ENCODE measurements at places on chromosomes 6 and 20.

DNA sequence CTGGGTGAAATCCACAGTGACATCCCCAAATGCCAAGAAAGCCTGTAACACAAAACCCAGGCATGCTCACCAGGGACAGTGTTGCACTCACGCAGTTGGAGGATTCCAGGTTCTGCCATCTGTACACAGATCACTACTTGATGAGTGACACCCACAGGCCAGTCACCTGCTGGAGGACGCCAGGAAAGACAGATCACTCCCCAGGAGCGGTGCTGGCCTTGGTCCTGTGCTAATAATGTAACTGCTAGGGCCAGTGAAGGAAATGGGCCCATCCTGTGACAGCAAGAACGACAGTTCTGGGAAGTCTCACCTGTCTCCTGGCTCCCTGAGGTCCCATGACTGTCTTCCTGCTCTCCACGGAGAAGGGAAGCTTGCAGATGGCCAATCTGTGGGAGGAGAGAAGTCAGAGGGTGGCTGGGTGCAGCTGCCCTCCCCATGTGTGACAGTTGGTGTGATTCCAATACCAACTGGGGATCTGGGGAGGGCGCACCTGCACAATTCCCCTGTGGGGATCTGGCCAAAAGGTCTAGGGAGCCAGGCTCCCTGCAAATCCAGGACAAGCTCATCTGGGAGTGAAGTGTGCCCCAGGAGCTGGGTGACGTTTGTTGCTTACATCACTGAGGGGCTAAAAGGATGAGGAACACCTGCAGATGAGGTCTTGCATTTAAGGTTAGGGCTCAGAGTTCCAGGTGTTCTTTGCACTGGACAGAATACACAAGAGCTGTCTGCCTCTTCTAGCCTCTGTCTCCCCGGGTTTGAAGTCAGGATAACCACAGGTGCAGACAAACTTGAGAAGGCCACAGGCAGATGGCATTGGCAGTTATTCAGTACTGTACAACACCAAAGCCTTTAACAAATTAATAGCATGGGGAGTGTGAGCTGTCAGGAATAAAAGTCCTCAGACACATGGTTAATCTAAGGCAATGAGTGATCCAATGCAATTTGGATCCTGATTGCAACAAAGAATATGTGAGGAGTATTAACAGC is 10.3 kb downstream of the ZNF337 start:
- DNase-seq: no peak

- no peak for DNase-seq
Observed at GRCh38 chr20:14093652-14094051, 98.3 kb downstream of the MACROD2 start.

DNA sequence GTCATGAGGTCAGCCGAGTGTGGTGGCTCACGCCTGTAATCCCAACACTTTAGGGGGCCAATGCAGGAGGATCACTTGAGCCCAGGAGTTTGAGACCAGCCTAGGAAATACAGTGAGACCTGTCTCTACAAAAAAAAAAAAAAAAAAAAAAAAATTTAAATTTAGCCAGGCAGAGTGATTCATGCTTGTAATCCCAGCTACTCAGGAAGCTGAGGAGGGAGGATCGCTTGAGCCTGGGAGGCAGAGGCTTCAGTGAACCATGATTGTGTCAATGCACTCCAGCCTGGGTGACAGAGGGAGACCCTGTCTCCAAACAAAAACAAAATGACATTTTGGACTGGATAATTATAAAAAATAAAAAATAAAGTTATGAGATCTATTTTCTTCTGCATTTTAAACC is 56.2 kb downstream of the ADGRF1 start:
- DNase-seq: no peak

DNA sequence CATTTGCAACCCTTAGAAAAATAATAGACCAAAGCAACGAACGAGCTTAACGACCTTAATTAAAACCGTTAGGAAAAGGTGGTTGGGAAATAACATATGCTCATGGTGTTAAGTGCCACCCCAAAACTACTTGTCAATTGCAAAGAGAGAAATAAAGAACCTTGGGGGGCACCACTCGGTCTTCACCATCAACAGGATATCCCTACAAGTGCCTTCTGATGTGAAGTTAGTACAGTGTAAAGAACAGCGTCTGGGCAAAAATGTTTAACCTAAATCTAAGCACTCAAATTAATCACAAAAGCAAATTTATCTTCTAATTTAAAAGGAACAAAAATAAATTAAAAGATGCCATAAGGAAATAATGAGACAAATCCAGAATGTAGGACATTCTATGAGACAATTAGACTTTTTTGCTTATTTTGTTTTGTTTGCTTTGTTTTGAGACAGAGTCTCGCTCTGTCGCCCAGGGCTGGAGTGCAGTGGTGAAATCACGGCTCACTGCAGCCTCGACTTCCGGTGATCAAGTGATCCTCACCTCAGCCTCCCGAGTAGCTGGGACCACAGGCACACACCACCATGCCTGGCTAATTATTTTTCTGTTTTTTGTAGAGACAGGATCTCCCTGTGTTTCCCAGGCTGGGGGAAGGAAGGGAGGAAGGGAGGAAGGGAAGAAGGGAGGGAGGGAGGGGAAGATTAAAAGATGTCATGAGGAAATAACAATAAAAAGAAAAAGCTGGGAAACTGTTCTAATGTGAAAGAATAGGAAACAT is 41.3 kb upstream of the BTN3A2 start:
- no peak for DNase-seq

- no peak for DNase-seq
Observed at GRCh38 chr20:52019313-52019712, 172.3 kb downstream of the ZFP64 start.

- no peak for DNase-seq
Observed at GRCh38 chr20:61285691-61286090, 33.6 kb downstream of the CDH4 start.

- DNase-seq: no peak
Observed at GRCh38 chr20:47506335-47506734, 4.6 kb downstream of the NCOA3 start.

DNA sequence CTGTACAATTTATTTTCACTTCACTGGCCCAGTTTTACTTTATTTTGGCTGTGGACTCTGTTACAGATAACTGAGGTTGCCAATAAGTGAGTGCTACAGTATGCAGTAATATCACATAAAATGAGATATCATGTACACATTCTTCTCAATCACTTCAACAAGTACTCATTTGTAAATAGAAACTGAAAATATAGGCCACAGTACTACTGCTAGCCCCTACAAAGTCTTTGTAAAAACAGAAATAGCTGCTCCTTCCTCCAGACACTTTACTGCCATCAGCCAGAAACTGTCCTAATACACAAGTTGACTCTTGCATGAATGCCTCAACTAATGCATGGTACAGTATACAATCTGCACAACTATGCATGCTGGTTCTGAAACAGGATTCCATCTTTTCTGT is 9.2 kb downstream of the DTNBP1 start:
- no peak for DNase-seq

DNA sequence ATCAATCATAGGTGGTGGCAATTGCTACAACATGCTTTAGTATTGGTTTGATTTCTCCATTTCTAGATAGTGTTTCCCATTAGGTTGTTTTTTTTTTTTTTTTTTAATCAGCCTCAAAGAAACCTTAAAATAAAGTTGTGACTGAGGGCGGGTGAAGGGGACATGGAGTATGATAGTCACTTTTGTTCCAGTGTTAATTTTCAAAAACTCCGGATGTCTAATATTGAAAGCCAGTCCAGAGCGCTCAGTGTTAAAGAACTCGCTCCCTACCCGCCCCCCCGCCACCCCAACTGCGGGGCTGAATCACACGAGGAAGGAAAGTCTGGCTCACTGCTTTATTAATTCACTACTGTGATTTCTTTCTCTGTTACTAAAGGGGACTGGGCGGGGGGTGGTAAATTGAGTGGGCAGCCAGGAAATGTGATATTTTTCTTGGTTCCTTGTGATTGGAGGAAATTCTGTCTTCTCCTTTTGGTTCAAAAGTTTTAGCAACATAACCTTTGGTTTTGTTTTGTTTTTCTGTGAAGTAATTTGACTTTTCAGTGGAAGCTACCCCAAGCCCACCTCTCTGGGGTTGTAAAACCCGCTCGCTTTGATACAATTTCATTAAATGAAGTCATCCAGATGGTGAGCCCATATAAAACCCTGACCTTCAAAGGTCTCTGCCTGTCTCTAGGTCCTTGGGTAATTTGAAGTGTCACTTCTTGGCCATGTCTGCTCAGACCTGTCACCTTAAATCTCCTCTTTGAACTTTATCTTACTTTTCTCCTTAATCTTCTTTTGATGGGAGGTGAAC is 38.0 kb downstream of the TNFAIP3 start:
- DNase-seq: no peak

- DNase-seq: no peak
Observed at GRCh38 chr6:28587746-28588075, 62.0 kb downstream of the GPX5 start.

DNA sequence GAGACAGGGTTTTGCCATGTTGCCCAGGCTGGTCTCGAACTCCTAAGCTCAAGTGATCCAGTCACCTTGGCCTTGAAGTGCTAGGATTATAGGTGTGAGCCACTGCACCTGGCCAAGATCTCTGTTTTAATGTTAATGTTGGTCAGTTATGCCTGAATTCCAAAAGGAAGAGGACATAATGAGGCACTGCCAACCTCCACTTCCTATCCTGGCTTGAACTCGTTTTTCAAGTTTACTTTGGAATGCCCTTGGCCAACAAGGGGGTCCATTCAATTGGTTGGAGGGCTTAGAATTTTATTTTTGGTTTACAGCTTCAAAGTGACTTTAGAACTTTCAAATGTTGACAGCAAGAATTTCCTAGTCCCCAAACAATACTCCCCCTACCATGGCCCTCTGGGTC is 29.8 kb downstream of the DNAAF9 start:
- DNase-seq: no peak

GRCh38 chr6:43707269-43707668 is 19.7 kb upstream of the MRPS18A start:
- no peak for DNase-seq

DNA sequence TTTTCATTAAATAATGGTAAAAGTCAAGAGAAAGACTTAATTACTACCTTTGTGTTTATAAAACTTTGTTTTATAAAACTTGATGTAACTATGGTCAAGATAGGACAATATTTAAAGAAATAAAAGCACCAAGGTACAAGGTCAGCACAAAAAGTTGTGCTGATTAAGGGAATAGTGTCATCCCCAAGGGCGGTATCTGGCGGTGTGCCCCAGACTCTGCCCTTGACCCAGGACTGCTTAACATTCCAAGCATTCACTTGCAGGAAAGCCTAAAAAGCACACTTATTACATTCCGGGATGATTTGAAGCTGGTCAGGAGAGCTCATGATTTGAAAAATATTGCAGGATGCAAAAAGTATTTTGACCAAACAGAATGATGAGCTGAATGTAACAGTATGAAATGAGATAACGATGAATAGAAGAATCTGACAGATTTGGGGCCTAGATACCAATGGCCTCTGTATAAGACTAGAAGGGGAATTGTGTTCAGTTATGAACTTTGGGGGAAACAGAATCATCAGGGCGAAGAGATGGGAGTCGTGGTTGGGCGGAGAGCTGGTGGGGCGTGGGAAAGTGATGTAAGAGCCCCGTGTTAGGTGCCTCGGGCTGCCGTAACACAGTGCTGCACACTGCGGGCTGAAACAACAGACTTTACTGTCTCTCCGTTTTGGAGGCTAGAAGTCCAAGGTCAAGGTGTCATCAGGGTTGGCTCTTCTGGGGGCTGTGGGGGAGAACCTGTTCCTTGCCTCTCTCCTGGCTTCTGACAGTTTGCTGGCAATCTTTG is 77.2 kb downstream of the CDC5L start:
- no peak for DNase-seq

- no peak for DNase-seq
Observed at GRCh38 chr6:3791526-3792203, 40.2 kb upstream of the PXDC1 start.

GRCh38 chr6:41634657-41635056 is 3.6 kb upstream of the MDFI start:
- DNase-seq: no peak

DNA sequence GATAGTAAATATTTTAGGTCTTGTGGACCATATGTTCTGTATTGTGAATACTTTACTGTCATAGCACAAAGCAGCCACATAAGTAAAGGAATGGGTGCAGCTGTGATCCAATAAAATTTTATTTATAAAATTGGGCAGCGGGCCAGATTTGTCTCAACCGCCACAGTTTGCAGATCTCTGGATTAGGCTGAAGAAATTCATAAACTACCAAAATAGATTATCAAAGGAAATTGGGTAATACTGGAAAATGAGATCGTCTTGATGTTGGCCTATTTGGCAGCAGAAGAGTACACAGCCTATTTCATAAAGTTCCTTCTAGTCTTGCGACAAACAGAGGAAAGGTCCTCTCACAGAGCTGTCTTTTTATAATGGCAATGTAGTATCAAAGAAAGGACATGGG is 69.8 kb downstream of the DZANK1 start:
- DNase-seq: no peak

DNA sequence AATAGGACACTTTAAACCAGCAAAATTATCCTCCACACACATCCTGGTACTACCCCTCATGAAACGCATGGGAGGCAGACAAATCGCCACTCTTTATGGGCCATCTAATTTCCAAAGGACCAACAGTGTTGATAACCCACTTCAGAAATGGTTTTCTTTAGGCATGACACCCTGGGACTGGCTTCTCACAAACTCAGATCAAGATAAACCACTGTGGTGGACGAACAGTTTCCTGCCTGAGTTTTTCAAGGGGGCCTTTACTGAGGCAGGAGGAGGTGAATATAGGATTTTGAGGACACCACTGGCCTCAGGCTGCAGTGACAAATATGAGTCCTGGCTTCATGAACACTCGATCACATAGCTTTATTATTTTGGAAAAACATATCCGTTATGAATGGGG is 26.0 kb downstream of the TRAM2 start:
- DNase-seq: no peak

DNA sequence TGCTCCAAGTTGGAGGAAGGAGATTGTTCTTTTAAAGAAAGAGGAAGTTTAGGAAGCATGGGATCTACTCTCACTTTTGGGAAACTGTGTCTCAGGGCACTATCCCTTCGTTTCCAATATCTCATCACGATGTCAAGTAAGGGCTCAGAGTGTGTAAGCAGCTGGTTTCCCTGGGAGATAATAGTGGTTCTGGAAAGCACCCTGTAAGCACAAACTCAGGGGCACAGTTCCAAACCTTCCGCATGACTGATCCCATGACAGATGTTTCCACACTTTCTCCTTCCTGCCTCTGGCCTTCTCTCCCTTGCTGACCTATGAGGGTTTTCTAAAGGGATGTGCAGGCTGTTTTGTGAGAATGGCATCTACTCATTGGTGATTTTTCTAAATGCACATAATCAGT is 33.9 kb downstream of the ADTRP start:
- DNase-seq: no peak

DNA sequence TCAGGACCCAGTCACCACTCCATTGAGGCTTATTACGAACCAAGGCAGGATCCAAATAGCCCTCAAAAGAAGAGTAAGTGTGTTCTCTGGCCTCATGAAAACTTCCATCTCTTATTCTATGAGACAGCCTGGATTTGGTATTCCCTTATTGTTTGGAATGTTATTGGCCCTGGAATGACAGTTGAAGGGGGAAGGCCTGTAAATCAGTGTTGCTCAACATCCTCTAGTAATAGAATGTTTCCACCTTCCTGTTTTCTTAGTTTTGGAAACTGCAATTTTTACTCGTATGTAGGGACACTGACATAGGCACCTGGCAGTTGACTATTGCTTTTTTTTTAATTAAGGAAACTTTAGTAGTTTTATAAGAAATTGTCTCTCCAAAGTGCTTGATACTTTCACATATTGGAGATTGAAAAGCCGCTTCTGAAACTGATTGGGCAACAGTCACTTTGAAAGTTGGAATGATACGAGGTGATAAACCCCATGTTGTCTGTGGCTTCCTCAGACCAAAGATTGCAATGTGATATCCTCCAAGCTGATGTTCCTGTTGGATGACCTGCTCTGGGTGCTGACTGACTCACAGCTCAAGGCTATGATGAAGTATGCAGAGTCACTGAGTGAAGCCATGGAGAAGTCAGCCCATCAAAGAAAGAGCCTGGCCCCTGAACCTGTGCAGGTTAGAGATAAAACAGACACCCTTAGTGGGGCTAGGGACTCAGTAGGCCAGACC is 43.1 kb downstream of the BLTP3A start:
- DNase-seq: no peak

Measured in activated CD8-positive, alpha-beta memory T cell treated with anti-CD3 and anti-CD28 coated beads for 1 hour (primary cell).